ENCODE measurements at places on chromosomes 12 and 14. TPM values are rescaled to one million over a fixed set of nuclear protein-coding genes. Genes with fewer than 3 reads are reported as not detected.

The SIX6 gene
- total RNA-seq = not detected

The RASSF8 gene
- total RNA-seq = 35.9 TPM

The GPR84 gene
- total RNA-seq = not detected

The EIF2S3B gene
- 0.64 TPM for total RNA-seq

The IKZF4 gene
- 0.57 TPM for total RNA-seq

The AQP2 gene
- total RNA-seq = not detected

The SENP1 gene
- 25.9 TPM for total RNA-seq

The CCDC175 gene
- not detected for total RNA-seq

The KRT82 gene
- total RNA-seq = not detected

The MYF6 gene
- not detected for total RNA-seq

The HHIPL1 gene
- total RNA-seq = 1.2 TPM

The TOMM20L gene
- not detected for total RNA-seq

The HNF1A gene
- not detected for total RNA-seq

The ADAMTS20 gene
- total RNA-seq = not detected

The KRT77 gene
- total RNA-seq = not detected

The CHGA gene
- not detected for total RNA-seq

The IFNG-AS1 gene
- total RNA-seq = not detected

The RD3L gene
- not detected for total RNA-seq

The PHC1 gene
- total RNA-seq = 9.8 TPM

The AVPR1A gene
- total RNA-seq = not detected

The FOXN4 gene
- not detected for total RNA-seq

The EMP1 gene
- total RNA-seq = 28.9 TPM

The FBLN5 gene
- not detected for total RNA-seq

The IAPP gene
- not detected for total RNA-seq

The MSI1 gene
- not detected for total RNA-seq

The L2HGDH gene
- 9.9 TPM for total RNA-seq

The DTX1 gene
- total RNA-seq = not detected

The KRT8 gene
- 38.8 TPM for total RNA-seq

The EXD2 gene
- total RNA-seq = 13.2 TPM

The TMPRSS12 gene
- not detected for total RNA-seq

The DENND5B gene
- 25.3 TPM for total RNA-seq

The AKAP3 gene
- 2.0 TPM for total RNA-seq

The GPRC5D gene
- total RNA-seq = not detected

The ZFYVE1 gene
- total RNA-seq = 13.8 TPM

The CLEC12A gene
- not detected for total RNA-seq

The KCNMB4 gene
- total RNA-seq = 3.0 TPM

The PLA2G1B gene
- total RNA-seq = not detected

The MTA1 gene
- 8.9 TPM for total RNA-seq

The RTN1 gene
- not detected for total RNA-seq

The TCTN2 gene
- total RNA-seq = 22.9 TPM

The ANG gene
- total RNA-seq = 3.0 TPM

The FAR2 gene
- total RNA-seq = 10.0 TPM

The SMOC1 gene
- not detected for total RNA-seq

The MYF5 gene
- not detected for total RNA-seq

All from M059J (cell line).